ENCODE measurements at places on chromosomes 16 and 17.

GRCh38 chr16:4870138-4870671 lies 22.9 kb downstream of the UBN1 start:
- no peak for DNase-seq

GRCh38 chr17:3029213-3029913 lies 34.0 kb downstream of the OR1D5 start:
- DNase-seq: no peak

DNA sequence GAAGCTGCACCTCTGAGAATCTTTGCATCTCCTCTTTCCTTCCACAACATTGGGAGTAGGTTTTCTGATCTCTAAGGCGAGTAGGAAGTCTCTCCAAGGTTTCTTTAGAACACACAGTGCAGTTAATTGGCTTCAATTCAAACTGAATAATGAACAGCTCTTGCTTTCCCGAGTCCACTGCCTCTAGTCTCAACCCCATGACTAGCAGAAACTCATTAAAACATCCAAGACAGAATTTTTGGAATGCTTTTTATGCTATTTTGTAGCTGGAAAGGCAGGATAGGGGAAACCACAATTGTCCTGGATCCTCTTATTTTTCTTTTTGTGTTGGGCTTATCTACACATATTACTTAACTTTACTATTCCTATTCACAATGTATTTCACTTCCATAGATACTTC lies 206.6 kb downstream of the CDH8 start:
- no peak for DNase-seq

DNA sequence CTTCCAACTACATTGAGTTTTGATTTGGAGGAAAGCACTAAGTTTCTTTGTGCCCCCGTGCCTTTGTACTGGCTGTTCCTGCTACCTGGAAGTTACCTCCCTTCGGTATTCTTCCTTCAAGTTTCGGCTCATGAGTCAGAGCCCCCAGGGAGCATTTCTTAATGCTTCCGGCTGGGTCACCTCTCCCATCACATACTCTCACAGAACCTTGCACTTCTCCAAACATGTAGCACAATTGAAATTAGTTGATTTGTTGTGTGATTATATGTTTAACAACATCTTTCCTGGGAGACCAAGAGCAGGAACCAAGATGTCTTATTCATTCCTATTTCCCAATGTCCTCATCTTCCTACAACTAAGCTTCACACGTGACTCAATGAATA lies 158.6 kb upstream of the CDH5 start:
- no peak for DNase-seq

DNA sequence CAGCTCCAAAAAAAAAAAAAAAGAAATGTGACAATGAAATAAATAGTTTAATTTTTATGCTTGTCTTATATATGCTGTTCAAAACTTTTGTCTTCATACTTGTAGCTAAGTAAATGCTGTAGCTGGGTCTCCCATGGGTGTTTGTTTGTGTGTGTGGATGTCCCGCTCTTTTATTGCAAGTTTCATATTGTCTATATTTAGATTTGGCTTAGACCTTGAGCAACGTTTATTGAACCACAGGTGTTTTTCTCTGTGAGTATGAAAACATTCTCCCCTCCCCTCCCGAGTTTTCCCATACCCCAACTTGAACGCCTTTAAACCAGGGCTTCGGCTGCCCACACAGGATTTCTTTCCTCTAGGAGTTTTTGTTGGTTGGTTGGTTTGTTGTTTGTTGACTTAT lies 45.2 kb downstream of the MFSD11 start:
- DNase-seq: no peak
